T-helper 1 cell (primary cell): ENCODE measurements at places on chromosomes 13 and 19.

GRCh38 chr19:52214241-52214640 lies 24.4 kb downstream of the PPP2R1A start:
- DNase-seq, result no peak

DNA sequence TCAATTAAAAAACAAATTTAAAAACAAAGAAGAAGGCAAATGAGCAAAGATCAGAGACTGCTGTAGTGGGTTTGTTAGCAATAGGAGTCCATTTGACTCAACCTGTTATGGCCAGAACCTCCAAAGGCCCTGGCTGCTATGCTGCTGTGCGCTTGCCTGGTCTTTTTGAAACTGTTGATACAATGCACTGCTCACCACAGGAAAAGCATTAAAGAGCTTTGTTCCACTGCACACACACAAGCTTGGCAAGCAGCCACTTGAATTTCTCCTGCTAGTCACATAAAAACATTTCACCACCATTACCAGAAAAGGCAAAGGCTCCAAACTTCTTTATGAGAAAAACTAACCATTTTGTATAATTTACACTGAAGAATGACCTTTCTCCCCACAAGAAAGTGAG lies 132.2 kb downstream of the FREM2 start:
- DNase-seq, result no peak

DNA sequence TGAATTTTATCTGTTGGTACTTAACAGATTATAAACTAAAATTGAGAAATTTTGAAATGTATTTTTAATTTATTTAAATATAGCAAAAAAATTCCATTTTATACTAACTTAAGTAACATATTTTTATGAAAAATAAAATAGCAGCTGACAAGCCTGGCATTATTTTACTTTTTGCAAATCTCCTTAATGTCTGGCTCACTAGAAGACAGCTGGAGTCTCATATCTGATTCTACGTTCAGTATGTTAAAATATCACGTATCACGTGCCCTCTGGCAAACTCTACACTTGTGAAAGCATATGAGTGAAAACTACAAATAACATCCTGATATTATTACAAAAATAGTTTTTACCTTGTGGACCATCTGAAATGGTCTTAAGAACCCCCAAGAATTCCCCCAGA lies 513.2 kb upstream of the NBEA start:
- DNase-seq, result no peak

GRCh38 chr19:18853755-18854427 lies 22.1 kb downstream of the UPF1 start:
- DNase-seq, result no peak

DNA sequence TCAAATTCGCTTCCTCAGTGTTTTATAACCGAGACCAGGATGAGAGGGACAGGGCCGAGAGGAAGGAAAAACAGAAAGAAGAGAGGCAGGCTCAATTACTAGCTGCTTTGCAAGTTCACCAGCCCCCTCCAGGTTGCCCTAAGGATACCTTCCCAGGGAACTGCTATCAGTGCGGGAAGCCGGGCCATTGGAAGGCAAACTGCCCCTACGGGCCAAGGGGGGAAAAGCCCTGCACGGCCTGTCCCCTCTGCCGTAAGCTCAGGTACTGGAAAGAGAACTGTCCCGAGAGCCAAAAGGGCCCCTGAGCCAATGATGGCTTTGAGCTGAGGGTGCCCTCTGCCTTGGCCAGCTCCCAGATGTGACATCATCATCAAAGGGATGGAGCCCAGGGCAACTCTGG lies 3.2 kb upstream of the ERVV-1 start:
- no peak for DNase-seq

DNA sequence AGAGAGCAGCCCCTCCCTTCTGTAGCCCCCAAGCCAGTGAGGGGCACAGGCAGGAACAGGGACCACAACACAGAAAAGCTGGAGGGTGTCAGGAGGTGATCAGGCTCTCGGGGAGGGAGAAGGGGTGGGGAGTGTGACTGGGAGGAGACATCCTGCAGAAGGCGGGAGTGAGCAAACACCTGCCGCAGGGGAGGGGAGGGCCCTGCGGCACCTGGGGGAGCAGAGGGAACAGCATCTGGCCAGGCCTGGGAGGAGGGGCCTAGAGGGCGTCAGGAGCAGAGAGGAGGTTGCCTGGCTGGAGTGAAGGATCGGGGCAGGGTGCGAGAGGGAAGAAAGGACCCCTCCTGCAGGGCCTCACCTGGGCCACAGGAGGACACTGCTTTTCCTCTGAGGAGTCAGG lies 4.2 kb downstream of the KLK3 start:
- no peak for DNase-seq

DNA sequence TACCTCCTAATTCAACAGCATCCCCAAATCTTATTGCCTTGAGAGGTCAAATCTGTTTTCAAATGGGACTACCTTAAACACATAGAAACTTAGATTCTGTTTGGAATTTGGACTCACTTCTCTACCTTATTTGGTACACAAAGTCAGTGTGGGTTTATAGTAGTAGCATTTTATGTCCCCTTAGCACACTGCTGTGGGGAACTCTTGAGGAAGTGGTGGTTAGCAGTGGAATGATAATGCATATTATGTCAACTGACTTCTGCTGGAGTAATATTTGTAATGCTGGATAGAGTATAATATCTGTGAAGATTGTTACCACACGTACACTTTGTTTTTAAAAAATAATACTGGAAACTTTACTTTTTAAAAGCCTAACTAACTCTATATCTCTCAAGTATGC lies 386.3 kb downstream of the NDFIP2 start:
- no peak for DNase-seq

- no peak for DNase-seq
Observed at GRCh38 chr19:2969104-2969504, 8.3 kb upstream of the TLE6 start.

- DNase-seq, result no peak
Observed at GRCh38 chr19:46487178-46487801, 8.4 kb downstream of the PNMA8B start.

DNA sequence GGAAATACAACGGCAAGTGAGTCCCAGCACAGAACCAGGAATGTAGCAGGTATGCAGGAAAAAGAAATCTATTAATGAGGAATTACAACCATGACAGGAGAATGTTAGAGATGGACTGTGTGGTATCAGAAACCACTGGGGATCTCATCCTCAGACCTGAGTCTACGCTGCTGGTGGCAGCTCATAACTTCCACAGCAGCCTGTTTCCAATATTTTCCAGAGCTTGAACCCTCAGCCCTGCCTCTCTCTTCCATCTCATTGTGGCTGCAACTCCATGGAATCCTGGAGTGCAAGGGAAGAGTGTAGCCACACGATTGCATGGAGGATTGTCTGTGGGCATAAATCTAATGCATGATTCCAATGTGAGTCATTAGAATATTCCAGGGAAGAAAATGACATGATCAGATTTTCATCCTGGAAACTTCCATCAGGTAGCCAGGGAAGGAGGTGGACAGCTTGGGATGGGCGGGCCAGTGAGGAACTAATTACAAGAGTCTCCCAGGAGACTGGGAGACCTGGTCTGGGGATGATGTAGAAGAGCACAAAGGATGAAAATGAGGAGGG lies 14.9 kb downstream of the PLA2G4C start:
- no peak for DNase-seq

GRCh38 chr13:91774397-91774796 lies 376.0 kb downstream of the GPC5 start:
- no peak for DNase-seq

DNA sequence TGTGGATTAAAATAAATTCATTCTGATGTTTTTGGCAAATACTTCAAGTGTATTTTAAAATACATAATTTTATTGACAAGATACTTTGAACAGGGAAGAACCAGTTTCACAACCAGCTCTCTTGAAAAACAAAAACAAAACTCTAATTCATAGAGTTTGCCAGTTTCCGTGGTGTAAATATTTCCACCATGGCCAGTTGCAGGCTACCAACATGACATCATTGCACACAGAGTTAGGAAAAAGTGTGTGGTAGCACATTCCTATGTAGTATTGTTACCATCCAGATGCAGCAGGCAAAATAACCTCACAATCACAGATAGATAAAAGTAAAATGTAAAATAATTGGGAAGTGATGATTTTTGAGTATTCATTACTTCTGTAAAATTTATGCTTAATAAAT lies 7.7 kb upstream of the RNF113B start:
- DNase-seq, result no peak

- DNase-seq, result no peak
Observed at GRCh38 chr13:101486708-101487437, 34.4 kb downstream of the ITGBL1 start.

DNA sequence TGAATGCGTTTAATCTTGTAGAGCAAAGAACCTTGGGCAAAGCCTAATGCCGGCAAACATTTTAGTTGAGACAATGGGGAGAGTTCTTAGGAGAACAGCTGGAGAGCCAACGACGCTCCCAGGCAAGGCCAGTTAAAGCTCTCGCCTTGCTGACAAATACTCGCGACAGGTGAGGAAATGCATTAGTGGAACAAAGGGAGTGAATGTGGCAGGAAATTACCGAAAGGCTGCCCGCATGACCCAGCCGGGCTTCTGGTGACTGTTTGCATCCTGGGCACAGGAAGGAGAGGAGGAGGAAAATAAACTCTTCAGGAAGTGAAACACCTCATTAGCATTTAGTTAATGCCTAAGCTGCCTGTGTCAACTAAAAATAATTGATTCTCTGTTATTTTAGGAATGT lies 74.6 kb downstream of the SHISA2 start:
- DNase-seq, result no peak

DNA sequence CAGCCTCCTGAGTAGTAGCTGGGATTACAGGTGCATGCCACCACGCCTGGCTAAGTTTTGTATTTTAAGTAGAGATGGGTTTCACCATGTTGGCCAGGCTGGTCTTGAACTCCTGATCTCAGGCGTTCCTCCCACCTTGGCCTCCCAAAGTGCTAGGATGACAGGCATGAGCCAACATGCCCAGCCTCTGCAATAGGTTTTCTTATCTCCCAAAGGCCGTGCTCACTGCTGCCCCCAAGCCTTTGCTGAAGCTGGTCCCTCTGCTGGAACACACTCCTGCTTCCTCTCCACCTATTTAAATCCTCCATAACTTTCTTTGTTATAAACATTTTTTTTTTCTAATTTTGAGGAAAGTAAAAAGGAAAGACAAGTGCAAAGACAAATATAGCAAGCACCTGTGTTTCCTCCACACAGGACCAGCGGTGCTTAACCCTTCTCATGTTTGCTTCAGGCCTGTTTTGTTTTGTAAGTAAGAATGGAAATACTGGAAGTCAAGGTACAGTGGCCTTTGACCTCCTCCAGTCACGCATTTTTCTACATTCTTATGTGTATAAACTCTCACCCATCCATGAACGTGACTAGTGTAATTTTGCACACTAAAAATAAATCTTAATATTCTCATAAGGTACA lies 14.5 kb upstream of the TNFAIP8L1 start:
- DNase-seq, result no peak

DNA sequence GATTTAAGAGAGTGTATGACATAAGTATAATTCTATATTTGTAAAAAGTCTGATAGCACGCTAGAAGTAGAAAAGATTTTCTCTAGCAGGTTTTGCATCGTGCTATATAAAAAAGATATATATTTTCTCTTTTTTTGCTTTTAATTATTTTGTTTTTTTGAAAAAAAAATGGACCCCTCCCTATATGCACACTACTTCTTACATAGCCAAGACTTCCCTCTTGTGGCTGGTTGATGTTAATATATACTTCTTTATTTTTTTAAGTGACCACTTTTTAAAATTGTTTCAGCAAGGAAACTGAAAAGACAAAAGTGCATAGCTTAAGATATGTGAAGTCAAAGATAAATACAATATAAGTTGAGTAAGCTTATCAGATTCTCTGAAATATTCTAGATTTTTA lies 1202.8 kb downstream of the DIAPH3 start:
- no peak for DNase-seq

- no peak for DNase-seq
Observed at GRCh38 chr13:102564564-102564963, 32.2 kb upstream of the TPP2 start.

DNA sequence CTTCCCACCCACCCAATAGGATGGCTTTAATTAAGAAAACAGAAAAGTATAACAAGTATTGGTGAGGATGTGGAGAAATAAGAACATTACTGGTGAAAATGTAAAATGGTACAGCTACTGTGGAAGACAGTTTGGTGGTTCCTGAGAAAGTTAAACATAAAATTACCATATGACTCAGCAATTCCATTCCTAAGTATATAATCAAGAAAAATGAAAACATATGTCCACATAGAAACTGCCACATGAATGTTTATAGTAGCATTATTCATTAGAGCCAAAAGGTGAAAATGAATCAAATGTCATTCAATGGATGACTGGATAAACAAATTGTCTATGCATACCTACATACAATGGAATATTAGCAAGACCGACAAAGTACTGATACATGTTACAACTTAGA lies 16.9 kb downstream of the DZIP1 start:
- no peak for DNase-seq

DNA sequence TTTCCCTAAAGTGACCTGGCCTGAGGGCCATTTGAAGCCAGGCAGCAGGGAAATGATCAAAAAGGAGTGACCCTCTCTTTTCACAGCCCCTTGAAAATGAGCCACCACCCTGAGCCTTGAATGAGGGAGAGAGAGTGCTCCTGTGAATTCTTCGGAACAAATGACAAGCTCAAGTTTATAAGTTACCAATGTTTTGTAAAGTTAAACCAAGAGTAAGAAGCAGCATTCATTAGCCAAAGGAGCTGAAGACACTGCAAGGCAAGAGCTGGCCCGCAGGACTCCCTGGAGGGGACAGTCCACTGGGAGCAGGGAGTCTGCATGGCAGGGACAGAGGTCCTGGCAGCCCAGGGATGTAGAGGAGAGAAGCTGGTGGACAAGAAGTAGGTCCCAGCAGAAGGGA lies 16.7 kb upstream of the CCNP start:
- no peak for DNase-seq

DNA sequence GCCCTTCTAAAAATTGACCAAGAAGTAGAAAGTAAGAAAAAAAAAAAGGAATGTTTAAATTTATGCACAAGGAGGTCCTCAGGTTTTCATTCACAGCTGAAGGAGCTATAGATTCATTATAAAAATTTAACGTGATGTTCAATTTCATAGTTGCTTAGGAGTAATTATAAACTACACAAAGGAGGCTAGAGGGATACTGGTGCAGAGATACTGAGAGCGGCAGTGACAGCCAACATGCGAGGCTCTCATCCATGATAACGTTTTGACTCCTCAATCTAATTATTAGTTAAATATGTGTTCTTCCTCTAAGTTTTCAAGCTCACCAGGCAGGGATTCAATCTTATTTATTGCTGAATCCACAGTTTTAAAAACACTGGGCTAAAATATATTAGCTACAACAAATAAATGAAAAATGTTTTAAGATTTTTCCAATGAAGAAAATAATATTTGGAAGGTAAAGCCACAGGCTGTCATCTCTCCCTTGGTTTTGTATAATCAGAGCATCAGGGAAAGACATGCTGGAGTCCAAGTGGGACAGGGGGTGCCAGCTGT lies 49.8 kb upstream of the TRPC4 start:
- no peak for DNase-seq

- DNase-seq, result no peak
Observed at GRCh38 chr19:30227012-30227621, 145.1 kb upstream of the ZNF536 start.

- DNase-seq, result no peak
Observed at GRCh38 chr13:105918842-105919741, 616.4 kb downstream of the EFNB2 start.
